T-helper 1 cell treated with Interleukin-12 subunit alpha and Interleukin-12 subunit beta and Interleukin-4 antibody, amounts not matched to agents 30 ng/mL and 1 ng/mL, for 36 hours (primary cell): ENCODE measurements at places on chromosomes 16 and 17. TPM values are rescaled to one million over a fixed set of nuclear protein-coding genes. Genes with fewer than 3 reads are reported as not detected.

Gene TMEM101
- total RNA-seq, result 31.8 and 33.6 TPM in 2 replicates

Gene FAM20A
- total RNA-seq, result not detected in 2 replicates

Gene CDC6
- total RNA-seq, result 72.0 and 78.3 TPM in 2 replicates

Gene ABCC6
- total RNA-seq, result 0.07 TPM in 1 of 2 replicates, not detected in the other

Gene ZNF423
- not detected in 2 replicates for total RNA-seq
